ENCODE measurements at places on chromosomes 6 and 20. TPM values are rescaled to one million over a fixed set of nuclear protein-coding genes. Genes with fewer than 3 reads are reported as not detected.

- H3K27ac ChIP-seq: no peak overlapping the region
- no peaks in the 10 kb centered on the region for H3K36me3 ChIP-seq
- no peak overlapping the region for H3K4me3 ChIP-seq
- H3K4me1 ChIP-seq: no peaks in the 10 kb centered on the region
Measured at GRCh38 chr20:45727044-45727443, 4.9 kb downstream of the SPINT4 start.

GRCh38 chr6:20691185-20691584 lies 156.9 kb downstream of the CDKAL1 start:
- H3K4me1 ChIP-seq: peaks cover 8% of the 10 kb centered on the region
- no peak for DNase-seq
- no peak overlapping the region for H3K27ac ChIP-seq
- no peaks in the 10 kb centered on the region for H3K27me3 ChIP-seq

DNA sequence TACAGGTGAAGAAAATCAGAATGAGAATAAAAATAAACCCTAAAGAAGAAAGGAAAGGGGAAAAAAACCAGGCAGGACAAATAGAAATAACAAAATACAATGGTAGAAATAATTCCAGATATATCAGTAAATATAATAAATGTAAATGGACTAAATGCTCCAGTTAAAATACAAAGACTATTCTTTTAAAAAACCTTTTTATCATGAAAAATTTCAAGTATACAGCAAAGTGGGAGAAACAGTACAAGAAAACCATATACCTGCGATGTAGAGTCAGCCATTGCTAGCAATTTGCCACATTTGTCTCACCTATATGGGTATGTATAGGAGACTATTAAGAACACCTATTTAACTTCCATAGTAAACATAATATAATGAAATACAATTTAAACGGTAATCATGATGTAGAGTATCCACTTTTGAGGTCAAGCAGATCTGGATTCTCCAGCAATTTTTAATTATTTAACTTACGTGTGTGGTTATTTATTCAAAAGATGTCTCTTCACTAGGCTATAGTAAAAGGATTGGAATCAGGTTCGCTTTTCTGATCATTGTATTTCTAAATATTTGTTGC lies 914 bp upstream of the VAPB start:
- no peak overlapping the region for H3K27ac ChIP-seq
- H3K36me3 ChIP-seq: peaks cover 4% of the 10 kb centered on the region
- no peaks in the 10 kb centered on the region for H3K27me3 ChIP-seq
- peaks cover 14% of the 10 kb centered on the region for H3K4me1 ChIP-seq
- DNase-seq: no peak
- peak overlapping the region; percentile 85 for H3K4me3 ChIP-seq

GRCh38 chr6:148864941-148865340 lies 118.1 kb downstream of the UST start:
- no peak overlapping the region for H3K4me3 ChIP-seq
- no peak overlapping the region for H3K27ac ChIP-seq
- DNase-seq: no peak
- no peaks in the 10 kb centered on the region for H3K4me1 ChIP-seq
- H3K27me3 ChIP-seq: no peaks in the 10 kb centered on the region

The ENPP5 gene
- not detected for total RNA-seq

The SUMO4 gene
- total RNA-seq: 1.1 TPM

The SLC52A3 gene
- 6.4 TPM for total RNA-seq

The WDR27 gene
- 56.3 TPM for total RNA-seq

The ID4 gene
- 0.10 TPM for total RNA-seq

Data from Panc1 (cell line).